ENCODE measurements at places on chromosomes 2 and 18.

DNA sequence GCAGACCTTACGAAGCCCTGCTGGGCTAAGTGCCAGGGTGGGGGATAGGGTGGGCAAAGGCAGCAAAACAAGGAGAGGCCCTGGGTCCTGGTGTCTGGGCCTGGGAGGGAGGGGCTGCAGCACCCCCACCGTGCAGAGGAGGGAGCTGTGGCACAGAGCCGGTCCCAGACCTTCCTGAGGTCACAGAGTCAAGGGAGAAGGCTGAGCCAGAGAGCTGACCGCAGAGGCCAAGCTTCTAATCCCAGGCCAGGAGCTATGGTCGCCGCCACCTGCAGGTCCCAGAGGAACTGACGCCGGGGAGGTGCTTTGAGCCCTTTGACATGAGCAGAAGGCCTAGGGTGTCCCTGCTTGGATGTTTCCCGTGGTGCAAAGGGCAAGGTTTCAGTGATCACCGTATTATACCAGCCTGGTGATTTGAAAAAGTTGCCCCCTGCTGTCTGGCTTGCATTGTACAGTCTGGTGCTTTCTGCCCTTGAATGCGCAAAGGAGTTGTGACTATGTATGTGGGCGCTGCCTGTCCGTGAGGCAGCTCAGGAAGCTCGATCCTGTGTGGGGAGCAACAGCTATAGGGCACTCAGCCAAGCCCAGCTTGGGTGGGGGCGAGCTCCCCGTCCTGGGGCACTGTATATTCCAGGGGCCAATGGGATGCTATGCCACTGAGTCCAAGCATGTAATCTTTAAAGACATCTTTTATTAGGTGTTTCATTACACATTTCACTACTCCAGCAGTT lies 44.3 kb downstream of the EDAR start:
- no peak for DNase-seq

- no peak for DNase-seq
These were observed 10.9 kb upstream of the FZD7 start for GRCh38 chr2:202022755-202023154.

DNA sequence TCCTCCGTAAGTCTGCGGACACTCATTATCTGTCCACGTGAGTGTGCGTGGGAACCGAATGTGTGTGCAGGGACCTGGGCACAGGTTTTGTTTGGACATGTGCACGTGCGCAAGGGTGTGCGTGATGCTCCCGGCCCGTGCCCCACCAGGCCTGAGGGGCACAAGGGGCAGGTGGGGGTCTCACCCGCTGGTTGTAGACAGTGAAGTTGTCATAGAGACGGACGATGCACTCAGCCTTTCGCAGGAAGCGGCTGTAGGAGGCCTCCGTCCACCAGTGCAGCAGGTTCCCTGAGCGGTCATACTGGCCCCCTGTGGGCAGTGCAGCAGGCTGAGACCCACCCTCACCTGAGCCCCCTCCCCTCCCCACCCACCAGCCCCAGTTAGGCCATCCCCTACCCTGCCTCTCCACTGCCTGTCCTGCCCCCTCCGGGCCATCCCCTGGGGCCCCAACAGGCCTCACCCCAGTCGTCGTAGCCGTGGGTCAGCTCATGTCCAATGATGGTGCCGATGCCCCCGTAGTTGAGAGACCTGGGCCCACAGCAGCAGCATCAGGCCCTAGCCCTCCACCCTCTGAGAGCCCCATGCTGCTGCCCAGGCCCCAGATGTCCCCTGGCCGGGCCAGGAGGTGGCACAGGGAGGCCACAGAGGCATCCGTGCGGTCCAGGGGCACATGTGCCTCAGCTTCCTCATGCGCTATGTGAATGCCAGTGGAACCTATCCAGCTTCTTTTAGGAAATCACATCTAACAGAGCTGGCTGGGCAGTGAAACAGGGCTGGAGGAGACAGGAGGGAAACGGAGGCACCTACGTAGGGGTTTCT lies 6.1 kb downstream of the ECEL1 start:
- no peak for DNase-seq

GRCh38 chr18:75377926-75378325 lies 49.6 kb downstream of the SMIM21 start:
- no peak for DNase-seq

GRCh38 chr2:56369316-56369715 lies 185.5 kb downstream of the CCDC85A start:
- no peak for DNase-seq

DNA sequence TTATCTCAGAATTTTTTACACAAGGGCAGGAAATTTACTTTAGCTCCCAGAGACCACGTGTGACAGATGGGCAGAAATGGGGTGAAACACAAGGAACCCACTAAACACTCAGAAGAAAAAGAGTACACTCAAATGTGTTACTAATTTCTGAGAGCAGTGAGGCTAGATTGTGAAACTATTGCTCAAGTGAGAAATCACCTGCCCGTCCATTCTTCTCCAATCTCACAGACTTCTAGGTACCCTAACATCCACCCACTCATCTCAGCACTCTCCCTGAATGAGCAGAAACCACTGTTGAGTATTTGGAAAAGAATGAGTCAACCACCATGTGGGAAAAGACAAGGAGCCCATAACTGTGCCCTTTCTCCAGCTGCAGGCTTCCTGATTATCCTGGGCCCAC lies 293.0 kb upstream of the CDH2 start:
- DNase-seq = no peak

GRCh38 chr18:26356045-26356785 lies 130.0 kb downstream of the TAF4B start:
- DNase-seq = no peak

- no peak for DNase-seq
These were observed 1.0 kb downstream of the PLEK start for GRCh38 chr2:68366083-68366560.

DNA sequence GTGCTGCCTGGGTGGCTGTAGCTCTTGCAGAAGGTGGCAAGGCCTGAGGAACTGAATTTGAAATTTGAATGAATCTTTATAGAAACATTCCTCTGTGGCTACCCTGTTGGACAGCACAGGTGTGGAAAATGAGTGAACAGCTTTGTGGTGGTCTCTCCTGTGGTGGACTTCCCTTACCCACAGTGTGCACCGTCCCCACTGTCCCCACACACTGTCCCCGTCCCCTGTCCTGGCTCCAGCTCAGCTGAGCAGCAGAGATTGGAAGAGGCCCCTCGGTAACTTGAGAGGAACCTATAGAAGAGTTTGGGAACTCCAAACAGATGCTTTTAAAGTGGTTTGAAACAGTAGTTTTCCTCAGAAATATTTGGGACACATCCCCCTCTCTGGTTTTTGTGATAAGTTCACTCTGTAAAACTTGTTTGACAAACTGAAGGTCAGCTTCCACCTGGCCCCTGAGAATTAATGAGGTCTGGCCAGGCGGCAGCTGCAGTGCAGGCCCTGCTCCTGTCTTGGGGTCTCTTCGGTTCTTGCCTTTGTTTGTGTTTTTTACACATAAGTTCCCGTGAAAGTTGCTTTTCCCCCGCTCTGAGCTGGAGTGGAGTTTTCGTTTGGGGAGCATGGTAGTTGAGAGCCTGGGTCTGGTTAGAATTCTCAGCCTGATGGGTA lies 63.2 kb downstream of the ASAP2 start:
- DNase-seq = no peak

DNA sequence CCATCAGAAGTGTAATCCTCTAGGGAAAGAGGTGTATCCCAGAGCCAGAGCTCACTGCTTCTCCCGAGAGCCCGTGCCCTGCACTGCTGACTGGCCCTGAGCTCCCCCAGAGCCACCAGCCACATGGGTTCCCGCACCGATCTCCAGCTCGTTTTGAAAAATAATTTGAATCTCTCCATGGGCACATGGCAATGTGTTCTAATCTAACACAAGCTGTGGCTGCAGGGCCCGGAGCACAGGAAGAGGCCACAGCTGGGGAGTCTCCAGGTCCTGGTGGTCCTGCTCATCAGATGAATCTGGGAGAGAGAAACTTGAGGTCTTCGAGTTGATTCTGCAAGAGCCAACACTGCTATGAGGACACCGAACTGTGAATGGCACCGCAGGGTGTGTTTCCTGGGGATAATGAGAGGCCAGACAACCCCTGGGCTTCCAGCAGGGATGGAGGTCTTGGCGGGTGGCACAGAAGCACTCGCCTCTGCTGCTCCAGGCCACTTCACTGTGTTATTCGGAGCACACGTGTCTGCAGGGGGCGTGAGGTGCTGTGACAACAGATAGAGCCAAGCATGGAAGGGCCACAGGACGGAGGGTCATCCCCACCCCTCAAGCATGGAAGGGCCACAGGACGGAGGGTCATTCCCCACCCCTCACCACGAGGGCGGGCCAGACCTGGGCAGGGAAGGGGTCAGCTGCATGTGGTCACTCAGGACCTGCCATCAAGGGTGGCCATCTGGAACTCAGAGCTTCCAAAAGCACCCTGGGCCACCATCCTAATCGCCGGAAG lies 196.8 kb downstream of the NDUFA10 start:
- DNase-seq = no peak

DNA sequence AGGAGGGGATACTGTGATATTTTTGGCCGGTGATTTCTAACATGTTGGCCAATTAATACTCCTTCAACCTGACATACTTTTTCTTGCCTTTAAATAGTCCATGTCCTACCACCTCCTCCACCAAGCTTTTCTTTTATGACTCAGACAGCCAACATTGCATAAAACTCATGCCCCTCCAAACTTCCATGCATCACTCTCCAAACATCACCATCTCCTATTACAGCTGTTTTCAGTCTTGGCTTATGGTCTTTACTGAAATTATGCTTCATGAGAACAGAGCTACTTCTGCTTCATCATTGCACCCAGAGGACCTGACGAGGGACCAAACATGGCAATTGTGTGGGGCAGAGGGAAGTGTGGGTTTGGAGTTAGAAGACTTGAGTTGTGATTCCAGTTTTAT lies 305.4 kb downstream of the LPIN1 start:
- no peak for DNase-seq

- DNase-seq = no peak
These were observed 35.7 kb downstream of the HNMT start for GRCh38 chr2:138000009-138000408.

DNA sequence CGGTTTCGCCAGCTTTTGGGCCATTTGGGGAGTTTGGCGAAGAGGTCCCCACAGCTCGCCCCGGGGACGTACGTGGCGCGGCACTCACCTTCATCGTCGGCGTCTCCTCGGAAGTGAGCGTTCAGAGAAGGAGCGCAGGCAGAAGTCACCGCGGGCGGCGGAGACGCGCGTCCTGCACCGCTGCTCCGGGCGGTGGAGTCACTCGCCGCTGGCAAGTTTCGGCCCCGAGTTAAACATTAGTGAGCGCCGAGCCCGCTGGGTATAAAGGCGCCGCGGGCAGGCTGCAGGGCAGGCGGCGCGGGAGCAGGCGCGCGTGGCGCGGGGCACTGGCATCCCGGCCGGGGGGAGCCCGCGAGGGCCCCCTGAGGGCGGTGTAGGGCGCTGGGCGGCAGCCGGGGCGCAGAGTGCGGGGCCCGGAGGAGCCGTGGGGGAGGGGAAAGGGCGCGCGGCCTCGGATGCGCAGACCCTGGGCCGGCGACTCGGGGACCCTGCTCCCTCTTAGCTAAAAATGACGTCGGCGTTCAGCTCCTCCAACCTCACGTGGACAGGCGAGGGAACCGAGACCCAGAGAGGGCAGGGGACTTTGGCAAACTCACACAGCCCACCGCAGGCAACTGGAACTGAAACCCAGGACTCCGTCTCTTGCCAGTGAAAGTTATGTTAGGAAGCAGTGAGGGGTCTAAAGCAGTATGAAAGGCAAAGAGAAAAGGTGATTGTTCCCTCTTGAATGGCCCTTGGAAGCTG lies at the start of gene DPP4:
DPP4 (minus strand) TSS at position 328 of the 744 bp plus-strand sequence; CDS start at position 94, 234 bp downstream.
- no peak for DNase-seq

DNA sequence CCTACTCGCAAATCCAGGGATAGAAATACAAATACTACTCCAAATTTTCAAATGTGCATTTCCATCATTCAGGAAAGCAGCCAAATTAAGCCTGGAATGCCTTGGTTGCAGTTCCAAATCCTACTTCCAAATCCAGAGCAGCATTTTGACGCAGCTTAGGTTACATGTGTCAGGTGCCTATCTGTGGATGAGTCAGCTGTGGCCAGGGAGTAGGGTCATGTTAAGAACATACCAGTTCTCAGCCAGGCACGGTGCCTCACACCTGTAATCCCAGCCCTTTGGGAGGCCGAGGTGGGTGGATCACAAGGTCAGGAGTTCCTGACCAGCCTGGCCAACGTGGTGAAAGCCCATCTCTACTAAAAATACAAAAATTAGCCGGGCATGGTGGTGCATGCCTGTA lies 17.0 kb downstream of the SLC30A6 start:
- DNase-seq = no peak

DNA sequence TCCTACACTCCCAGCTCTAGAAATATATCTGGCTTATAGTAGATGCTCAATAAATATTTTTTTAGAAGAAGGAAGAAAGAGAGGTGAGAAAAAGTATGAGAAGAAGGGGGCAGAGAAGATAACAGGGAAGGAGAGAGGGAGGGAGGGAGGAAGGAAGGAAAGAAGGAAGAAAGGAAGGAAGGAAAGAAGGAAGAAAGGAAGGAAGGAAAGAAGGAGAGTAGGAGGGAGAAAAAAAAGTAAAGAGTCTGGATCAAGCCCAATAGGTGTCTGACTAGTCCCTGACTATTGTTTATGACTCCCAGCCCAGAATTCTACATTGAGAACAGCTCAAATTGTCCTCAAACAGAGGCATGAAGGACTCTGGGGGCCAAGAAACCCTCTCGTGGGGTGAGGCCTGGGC lies 83.9 kb downstream of the THNSL2 start:
- DNase-seq = no peak

GRCh38 chr2:158392687-158393086 lies 63.9 kb downstream of the CCDC148 start:
- DNase-seq = no peak

GRCh38 chr18:13797157-13797611 lies 26.8 kb upstream of the MC5R start:
- no peak for DNase-seq

GRCh38 chr18:46481847-46482245 lies 175.2 kb downstream of the LOXHD1 start:
- no peak for DNase-seq

- DNase-seq = no peak
These were observed 25.1 kb downstream of the ASXL2 start for GRCh38 chr2:25853038-25853638.

GRCh38 chr18:44912740-44913478 lies 232.2 kb downstream of the SETBP1 start:
- no peak for DNase-seq

DNA sequence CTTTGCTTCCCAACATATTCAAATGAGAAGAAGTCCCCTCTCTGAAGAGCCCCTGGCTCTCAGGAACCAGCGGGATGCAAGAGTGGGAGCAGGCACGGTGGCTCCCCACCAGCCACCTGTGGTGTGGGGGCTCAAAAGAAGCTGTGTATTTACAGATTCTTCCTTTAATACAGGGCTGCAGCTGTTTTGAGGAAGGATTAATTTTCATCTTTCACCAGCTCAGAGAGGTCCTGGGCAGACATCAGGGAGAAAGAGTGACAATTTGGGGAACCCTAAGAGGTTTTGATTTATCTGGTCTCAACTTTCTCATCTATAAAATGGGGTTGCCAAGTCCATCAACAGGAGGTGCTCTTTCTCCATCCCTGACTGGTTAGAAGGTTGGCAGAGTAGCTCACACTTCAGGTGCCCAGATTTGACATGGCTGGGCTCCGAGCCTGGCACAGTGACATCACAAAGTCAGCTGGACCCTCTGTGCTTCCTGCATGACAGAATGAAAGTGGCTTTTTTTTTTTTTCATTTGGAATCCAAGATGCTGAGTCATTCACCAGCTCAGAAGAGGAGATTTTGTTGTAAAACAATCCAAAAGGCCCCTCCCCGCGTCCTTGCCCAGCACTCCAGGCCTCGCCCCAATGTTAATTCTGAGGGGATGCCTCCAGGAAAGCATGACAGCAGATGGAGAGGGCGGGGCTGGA lies 15.5 kb upstream of the SIX2 start:
- no peak for DNase-seq

- DNase-seq = no peak
These were observed 817.4 kb upstream of the ACVR2A start for GRCh38 chr2:147027436-147027835.

- DNase-seq = no peak
These were observed 117.7 kb downstream of the CRIM1 start for GRCh38 chr2:36473230-36473629.
